ENCODE measurements at places on chromosomes 7 and 10.

DNA sequence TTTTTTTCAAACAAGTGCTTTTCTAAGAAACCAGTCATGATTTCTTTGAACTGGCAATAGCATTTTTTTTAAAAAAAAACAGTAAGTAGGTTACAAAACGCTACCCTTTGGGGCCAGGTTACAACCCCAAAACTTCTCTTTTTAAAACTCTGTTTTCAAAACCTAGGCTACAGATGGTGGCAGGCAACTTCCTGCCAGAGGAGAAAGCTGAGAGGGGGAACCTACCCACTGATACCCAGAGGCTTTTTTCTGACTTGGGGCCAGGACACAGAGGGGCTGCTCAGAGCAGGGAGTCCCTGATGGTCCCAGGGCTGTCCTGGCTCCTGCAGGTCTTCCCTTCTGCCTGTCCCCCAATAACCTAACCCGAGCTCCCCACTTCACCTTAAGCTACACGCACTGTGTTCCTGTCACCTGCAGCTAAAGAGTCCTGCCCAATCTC lies 6.9 kb downstream of the STN1 start:
- DNase-seq, result no peak

GRCh38 chr10:19985745-19986144 lies 169.5 kb downstream of the PLXDC2 start:
- no peak for DNase-seq

GRCh38 chr7:156474241-156474743 lies 166.3 kb upstream of the RNF32 start:
- DNase-seq, result no peak

DNA sequence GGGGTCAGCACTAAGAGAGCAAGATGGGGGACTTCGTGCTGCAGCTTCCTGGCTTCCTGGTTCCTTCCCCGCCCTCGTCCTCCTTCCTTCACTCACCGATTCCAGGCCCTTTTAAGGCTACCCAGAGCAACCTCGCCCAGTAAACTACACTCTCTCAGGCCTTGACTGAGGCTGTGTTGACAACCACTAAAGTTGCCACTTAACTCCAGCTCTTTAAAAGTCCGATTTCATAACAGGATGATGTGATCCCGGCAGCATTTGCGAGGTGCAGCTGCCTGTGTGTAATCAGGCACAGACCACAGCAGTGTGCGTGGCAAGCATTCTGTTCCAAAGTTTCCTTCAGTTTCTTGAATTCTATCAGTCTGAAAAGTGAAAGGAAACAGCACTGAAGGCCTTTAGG lies 110.6 kb downstream of the RAB11FIP2 start:
- DNase-seq, result no peak

DNA sequence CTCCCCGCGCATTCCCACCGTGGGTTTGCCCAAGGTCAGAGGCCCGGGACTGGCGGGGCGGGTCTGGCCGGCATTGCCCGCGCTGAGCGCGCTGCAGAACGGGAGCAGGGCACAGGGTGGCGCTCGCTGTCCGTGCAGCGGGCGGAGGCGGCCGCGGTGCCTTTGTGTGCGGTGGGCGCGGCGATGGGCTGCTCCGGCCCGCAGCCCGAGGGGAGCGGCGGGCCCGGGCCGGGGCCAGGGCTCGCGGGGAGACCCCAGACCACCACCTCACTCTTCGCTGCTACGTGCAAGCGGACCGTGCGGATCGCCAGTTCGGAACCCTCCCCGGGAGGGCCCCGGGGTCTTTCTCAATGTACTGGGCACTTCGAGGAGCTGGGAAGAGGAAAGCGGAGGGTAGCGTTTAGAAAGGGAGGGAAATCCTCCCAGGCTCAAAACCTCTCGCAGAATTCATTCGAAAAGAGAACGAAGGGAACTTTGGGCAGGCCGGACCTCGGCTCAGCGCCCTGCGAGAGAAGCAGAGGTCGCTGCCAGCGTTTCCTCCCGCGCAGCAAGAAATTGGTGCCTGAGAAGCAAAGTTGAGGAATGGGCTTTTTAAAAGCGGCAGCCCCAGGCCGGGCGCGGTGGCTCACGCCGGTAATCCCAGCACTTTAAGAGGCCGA lies 8.5 kb downstream of the SP8 start:
- DNase-seq, result peak; percentile 75

- no peak for DNase-seq
Measured at GRCh38 chr10:112393341-112393740, 19.4 kb downstream of the ACSL5 start.

GRCh38 chr10:47031901-47032465 lies 120.8 kb downstream of the PTPN20 start:
- no peak for DNase-seq

- no peak for DNase-seq
Measured at GRCh38 chr10:80196270-80196949, 8.9 kb downstream of the ANXA11 start.

GRCh38 chr7:22438994-22439393 lies 61.0 kb downstream of the STEAP1B start:
- no peak for DNase-seq

DNA sequence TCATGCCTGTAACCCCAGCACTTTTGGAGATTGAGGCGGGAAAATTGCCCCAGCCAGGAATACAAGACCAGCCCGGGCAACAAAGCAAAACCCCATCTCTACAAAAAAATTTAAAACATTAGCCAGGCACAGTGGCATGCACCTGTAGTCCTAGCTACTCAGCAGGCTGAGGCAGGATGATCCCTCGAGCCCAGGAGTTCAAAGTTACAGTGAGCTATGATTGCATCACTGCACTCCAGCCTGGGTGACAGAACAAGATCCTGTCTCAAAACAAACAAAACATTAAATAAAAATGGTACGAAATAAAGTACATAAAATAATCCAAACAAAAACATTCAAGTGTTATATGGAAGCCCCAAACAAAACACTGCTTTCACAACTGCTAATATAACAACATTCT lies 125.0 kb downstream of the SNX13 start:
- no peak for DNase-seq

DNA sequence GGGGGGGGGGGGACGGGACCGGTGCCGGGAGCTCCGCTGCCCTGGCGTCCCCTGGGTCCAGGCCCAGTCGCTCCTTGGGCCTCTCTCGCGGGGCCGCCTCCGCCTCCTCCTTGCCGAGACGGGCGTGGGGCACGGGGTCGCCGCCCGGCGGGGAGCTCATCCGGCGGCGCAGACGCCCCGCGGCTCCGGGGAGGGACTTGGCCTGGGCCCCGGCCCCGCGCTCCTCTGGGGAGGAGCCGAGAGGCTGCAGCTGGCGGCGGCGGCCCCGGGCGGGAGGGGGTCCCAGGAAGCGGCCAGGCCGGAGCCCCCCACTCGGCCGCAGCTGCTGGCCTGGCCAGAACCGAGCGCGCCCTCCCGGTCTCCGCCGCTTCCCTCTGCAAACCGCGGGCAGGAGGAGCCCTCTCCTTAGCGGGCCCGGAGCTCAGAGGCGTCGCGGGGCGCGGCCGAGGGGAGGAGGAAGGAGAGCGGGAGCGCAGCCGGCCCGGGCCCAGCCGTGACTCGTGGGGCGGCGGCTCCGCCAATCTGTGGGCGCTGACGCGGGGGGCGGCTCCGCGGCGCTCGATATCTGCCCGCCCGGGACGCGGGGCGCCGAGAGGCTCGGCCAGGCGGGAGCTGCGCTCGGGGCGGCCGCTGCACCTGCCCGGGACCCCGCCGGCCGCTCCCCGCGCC lies at the start of gene FAM20C:
TSS of gene FAM20C (plus strand) at position 591 of the 669 bp plus-strand sequence. CDS start 629 bp downstream, outside the sequence.
- DNase-seq, result peak; percentile 54

DNA sequence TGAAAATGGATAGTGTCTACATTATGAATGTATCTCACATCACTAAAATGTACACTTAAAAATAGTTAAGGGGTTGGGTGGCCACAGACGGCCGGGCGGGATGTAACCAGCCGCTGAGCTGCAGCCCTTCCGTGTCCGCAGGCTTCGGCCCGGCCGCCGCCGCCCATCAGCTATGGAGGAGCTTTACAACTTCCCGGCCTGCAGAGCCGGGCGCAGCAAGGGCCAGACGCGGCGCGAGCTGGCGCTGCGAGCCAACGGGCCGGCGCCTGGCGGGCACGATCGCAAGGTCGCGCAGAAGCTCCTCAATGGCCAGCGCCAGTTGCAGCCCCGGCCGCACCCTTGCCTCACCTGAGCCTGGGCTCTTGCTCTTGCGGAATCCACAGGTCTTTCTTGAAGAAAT lies 69.1 kb downstream of the KMT2C start:
- no peak for DNase-seq

DNA sequence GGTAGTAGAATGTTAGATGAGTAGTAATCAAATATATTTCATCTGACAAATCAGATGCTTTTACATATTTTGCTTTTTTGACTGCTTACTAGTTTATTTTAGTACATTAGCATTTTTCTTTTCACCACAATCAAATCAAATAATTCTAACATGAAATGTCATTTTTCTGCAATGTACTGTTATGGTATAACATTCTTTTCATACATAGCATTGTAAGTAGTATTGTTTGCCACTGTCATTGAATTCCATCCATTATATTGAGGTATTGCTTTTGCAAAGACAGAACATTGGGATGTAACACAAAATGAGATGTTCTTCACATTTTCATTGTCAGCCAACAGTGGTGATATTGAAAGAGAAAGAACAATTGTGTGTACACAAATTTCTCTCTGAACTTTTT lies 107.4 kb downstream of the TRIL start:
- no peak for DNase-seq

DNA sequence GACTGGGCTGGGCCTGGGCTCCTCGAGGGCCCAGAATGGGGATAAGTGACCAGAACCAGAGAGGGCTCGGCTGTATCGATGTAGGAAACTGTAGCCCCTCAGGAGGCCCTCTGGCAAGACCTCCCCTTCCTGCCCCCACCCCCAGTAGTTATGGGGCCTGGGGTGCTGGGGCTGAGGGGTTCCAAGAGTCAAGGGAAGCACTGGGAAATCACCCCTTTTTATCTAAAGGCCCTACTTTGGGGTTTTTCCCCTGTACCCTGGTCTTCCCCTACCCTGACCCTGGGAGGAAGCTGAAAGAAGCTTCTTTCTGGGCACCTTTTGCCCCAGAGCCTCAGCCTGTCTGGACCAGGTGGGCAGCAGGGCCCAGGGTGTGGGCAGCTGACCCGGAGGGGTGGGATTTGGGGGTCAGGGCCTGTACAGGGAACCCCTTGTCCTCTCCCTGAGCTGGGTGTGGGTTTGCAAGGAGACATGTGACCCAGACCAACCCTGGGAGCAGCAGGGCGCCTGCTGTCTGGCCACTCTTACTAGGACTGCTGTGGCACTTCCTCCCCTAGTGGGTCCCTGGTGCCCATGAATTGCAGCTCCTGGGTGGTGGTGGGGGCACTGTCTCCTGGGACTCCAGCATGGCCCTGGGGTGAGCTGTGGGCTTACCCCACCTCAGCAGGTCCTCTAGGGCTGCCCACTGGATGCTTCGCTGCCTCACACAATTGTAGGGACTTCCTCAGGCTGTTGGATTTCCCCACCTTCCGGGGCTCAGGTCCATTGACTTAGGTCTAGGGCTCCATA lies 1.5 kb downstream of the IRF5 start:
- DNase-seq, result no peak

GRCh38 chr10:100894589-100895294 lies 18.0 kb upstream of the SLF2 start:
- DNase-seq, result no peak

GRCh38 chr10:92142949-92143348 lies 147.9 kb downstream of the CPEB3 start:
- no peak for DNase-seq

DNA sequence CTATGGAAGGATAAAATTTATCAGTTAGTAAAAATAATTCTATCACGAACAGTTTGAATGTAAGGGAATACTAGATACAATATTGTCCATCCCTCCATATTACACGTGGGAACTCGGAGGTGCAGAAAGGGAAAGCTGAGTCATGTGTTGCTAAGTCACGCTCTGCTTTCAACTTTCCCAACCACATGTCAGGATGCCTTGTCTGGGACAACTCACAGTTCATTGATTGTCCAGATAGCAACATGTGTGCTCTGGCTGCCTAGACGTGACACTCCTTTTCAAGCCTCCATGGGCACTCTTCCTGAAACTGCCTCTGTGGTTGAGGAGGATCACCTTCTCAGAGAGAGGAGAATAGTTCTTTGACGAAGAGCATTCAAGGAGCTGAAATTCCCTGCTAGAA lies 808.1 kb downstream of the GRID1 start:
- DNase-seq, result no peak

DNA sequence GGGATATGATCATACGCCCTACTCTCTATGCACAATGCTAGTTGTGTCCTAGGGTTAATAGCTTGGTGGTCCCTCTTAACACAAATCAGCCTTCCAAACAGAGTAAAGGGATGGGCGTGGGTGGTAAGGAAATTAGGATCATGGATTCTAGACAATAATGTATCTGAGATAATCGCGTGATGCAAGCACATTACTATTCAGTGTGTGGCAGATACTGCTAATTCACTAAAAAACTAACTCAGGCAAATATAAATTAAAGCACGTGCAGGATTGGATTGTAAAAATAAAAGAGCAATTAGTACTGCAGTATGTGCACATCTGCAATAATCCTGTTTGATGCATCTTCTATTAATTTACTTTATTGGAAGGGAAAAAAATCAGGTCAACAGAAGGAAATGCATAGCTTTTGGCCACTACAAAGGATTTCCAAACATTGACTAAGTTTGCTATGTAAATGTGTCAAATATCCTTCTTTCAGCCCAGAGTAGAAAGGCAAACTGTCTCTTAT lies 22.0 kb downstream of the TWIST1 start:
- no peak for DNase-seq

DNA sequence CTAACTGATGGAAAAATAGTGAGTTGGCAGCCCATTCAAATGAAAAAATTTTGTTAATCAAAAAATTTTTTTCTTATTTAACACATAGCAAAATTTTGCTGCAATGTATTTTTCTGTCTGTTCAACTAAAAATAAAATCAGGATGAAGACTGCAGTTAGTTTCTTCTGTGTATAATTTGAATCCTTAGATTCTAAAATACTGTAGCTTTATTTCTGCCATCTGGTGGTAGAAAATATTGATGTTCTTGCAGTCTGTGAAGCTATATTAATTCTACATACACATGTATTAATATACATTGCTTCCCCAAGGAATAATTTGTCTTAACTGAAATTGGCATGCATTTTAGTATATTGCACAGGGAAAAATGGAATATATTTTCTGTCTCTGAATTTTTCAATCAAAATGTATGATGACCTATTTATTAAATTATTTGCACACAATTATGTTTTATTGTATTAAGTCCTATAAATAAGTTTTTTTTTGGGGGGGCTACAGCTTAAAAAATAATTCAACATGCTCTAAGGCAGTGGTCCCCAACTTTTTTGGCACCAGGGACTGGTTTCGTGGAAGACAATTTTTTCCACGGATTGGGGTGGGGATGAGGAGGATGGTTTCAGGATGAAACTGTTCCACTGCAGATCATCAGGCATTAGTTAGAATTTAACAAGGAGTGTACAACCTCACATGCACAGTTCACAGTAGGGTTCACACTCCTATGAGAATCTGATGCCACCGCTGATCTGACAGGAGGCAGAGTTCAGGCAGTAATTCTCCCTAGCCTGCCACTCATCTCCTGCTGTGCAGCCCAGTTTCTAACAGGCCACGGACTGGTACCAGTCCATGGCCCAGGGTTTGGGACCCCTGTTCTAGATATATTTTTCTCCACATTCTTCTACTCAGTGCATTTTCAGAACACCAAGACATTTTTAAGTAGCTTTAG lies 119.4 kb downstream of the GNAT3 start:
- DNase-seq, result no peak

- peak; percentile 22 for DNase-seq
Measured at GRCh38 chr10:29386342-29386999, 97.6 kb downstream of the LYZL1 start.

GRCh38 chr10:121303287-121303890 lies 294.9 kb downstream of the FGFR2 start:
- no peak for DNase-seq

Measured in HEK293T (cell line).